ENCODE measurements at places on chromosomes 11 and 22.

GRCh38 chr11:31966846-31967245, 124.0 kb upstream of the RCN1 start:
- no peak for DNase-seq

DNA sequence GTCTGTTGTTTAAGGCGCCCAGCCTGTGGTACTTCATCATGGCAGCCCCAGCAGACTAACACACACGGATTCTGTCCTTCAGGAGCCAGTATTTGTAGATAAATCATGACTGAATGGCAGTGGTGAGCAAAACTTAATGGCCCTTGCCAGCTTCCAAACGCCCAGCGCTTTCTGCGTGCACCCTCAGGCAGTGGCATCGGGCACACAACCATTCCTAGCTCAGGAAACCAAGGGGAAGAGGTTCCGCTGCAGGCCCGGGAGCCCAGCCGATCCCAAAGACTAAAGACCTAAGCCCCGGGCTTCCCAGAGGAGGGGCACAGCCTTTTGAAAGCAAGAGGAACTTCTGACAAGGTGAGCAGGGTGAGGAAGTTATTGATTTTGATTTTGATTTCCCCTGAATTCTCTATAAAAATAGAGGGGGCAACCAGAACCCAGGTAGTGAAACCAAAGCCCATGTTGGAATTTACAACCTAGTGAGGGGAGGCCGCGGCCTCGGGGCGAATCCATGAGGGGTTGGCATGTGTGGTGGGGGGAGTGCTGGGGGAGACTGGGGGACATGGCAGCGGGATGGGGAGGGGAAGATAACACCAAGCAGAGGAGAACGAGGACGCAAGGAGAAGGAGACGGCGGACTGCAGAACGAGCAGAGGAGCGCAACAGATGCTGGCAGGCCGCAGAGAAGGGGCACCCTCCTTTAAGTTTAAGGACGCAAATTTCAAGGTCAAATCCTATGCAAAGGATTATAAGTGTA, 79.9 kb upstream of the SEPTIN5 start:
- DNase-seq, result no peak

GRCh38 chr11:10540546-10540914, 457 bp downstream of the RNF141 start:
- DNase-seq, result no peak

- DNase-seq, result no peak
Observed at GRCh38 chr11:128741916-128742315, 48.0 kb downstream of the FLI1 start.

GRCh38 chr11:20015529-20016427, 144.5 kb downstream of the DBX1 start:
- DNase-seq, result no peak

- no peak for DNase-seq
Observed at GRCh38 chr22:26066534-26066933, 102.7 kb upstream of the SEZ6L start.

DNA sequence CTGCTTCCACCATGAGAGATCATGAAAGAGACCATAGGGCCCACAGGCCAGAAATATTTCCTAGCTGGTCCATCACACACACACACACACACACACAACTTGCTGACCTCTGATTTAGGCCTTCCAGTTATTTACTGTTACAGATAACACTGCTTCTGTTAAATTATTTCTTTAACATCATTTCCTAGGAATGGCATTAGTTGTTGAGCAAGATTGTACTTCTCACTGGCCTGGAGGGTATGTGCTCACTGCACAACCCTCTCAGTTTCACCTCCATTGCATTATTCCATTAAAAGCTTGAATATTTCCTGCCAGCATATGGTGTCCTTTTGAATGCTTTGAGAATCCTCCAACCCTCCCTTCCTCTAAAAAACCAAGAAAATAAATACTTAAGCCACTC, 104.4 kb downstream of the MICAL2 start:
- no peak for DNase-seq

Measured in activated naive CD4-positive, alpha-beta T cell treated with Interleukin-2 at 50 U/mL for 16 hours (primary cell).